MV-4-11 (cell line): ENCODE measurements at places on chromosomes 7 and 10.

DNA sequence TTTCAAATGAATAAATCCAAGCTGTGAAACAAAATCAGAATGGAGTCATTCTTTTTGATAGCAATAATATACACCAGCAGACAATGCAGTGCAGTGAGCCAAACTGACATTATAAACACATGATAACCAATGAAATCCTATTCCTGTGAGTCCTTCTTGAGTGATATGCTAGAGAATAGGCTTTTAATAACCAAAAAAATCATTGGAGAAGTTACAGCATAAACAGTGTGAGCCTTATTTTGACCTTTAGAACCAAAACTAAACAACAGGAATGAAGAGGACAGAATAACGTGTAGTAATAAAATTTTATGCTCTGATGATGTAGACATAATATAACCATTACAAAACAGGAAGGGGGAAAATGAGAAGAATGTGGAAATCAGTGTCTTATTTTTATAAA lies 8.7 kb downstream of the HUS1 start:
- DNase-seq: no peak

DNA sequence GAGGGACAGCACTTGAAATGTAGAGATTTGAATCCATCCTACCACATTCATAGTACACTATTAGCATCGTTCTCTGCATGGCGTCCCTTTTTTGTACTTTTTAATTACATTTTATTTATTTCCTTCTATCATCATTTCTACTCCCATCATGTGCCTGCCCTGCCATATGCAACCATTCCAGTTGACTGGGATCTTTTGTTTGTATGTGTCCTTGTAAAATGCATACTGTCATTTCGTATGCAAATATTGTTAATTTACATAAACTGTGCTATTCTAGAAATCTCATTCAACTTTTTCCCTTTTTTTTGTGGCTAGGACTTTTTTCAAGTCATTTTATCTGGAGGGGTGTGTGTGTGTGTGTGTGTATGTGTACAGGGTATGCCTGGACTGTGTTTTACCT lies 57.9 kb downstream of the RAB11FIP2 start:
- DNase-seq: no peak

DNA sequence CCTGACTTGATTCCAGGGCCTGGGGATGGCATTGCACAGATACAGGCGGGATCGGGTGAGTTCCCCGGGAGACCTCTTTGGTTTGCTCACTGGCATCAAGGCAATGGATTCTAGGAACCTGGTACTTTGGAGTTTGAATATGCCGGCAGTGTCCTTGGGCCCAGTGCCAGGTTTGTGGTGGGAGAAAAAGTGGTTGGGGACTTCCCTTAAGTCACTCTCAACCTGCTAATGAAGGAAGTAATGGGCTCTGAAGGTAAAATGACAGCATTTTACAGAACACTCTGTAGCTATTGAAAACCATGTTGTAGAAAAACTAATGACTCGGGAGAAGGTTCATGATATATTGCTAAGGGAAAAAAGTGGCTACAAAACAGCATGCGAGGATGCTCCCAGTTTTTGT lies 129.9 kb downstream of the CFAP58 start:
- no peak for DNase-seq

DNA sequence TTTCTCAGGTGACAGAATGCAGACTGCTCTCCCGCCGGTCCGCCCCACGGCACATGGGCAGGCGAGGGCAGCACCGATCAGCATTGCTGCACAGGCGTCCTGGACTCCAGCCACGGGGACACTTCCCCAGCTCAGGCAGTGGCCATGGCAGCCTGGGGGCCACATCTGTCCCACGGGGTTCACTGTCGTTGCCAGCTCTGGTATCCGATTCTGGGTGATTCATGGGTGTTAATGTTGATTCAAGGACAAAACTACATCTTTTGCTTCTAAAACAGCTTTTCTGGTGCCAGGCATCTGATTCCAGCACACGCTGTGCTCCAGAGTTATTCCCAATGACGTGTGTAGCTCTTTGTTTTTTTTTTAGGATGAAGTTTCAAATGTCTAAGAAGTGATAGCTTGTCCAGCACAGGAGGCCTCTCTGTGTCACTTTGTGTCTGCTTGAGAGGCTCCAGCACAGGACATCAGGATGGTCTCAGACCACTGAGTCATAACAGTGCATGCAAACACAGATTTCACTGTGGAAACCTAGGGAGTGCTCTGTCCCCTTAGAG lies 218.0 kb downstream of the WDR37 start:
- no peak for DNase-seq

DNA sequence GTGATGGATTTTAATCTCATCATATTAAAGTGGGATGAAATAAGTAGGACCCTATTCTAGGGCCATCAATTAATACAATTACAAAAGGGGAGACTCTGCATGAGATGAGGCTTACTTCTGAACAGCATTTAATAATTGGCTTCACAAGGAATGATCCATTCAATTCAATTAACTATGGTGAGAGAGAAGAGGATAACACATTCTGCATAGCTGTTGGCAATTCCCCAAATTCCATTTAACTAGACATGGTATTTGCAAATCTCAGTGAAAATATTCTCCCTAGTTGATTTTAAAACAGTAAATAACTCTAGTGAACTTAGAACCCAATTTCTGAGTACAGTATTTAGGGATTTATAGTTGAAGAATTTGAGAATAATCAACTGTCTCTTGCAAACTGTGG lies 145.3 kb downstream of the NOC3L start:
- DNase-seq: no peak

DNA sequence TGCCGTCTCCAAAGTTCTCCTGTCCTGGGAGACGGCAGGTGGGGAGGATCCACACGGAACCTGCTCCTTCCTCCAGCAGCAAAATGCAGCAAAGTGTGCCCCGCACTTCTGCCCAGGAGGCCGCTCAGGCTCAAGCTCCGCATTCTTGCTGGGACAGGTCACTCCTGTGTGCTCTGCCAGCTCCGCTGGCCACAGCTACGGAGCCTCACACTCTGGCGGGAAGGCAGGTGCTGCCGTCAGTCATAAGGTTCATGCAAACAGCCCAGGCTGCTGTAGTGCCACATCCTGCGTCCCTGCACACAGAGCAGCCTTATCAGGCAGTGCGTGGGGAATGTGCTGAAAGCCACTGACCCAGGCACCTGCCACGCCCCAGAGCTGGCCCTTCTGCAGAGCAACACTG lies 22.4 kb downstream of the ADGRA1 start:
- DNase-seq: no peak

DNA sequence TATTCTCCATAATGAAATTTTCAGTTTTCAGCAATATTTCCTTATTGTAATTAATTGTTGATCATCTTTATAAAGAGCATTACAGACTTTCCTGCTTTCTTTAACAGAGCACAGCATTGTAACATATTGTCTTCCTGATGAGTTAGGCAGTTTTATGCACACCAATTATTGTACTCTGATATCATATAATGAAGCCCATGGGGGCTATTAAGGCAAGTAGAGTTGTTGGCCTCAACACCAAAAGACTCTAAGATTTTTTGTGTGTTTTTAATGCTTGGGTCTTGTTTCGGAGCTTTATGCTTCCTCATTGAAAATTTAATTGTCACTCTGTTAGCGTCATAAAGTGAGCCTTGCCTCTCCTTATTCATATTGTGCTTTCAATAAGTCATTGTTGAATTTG lies 49.2 kb upstream of the ARID5B start:
- DNase-seq: no peak

- DNase-seq: no peak
These were observed 2.4 kb downstream of the LMOD2 start for GRCh38 chr7:123658023-123658422.

- no peak for DNase-seq
These were observed 359.5 kb upstream of the MGMT start for GRCh38 chr10:129107525-129107924.
